ENCODE measurements at places on chromosomes 12 and 14. TPM values are rescaled to one million over a fixed set of nuclear protein-coding genes. Genes with fewer than 3 reads are reported as not detected.

DNA sequence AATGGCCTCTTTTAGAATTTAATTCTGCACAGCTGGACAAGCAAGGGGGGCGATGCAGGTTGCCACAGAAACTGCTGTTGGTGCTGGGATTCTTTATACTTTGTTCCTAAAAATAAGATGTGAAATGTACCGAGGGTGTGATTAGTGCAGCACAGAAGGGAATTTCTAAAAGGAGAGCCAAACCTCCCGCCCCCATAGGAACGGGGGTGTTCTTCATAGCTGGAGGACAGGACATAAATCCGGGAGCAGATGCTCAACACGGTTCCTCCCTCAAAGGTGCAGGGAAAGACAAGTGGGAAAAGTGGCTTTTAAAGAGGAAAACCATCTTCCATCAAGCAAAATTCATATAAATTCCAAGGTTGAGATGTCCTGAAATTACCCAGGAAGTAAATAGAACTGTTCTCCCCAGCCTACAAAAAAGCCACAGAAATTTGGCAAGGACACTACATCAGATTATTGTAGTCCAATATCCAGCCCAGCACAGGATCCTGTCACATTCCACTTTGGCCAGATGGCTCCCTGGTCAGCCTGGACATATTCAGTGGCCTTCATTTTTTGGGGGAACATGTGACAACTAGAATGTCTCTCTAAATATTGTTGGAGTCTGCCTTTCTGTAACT is 51.4 kb upstream of the TMX1 start:
- H3K4me1 ChIP-seq = no peaks in the 10 kb centered on the region
- H3K36me3 ChIP-seq = no peaks in the 10 kb centered on the region
- no peak overlapping the region for H3K27ac ChIP-seq

Gene B4GALNT1
- total RNA-seq = 0.56 TPM

GRCh38 chr12:95663525-95663924 is 112.2 kb upstream of the USP44 start:
- no peaks in the 10 kb centered on the region for H3K27me3 ChIP-seq
- no peak overlapping the region for H3K4me3 ChIP-seq
- no peak for DNase-seq
- no peak overlapping the region for H3K27ac ChIP-seq

DNA sequence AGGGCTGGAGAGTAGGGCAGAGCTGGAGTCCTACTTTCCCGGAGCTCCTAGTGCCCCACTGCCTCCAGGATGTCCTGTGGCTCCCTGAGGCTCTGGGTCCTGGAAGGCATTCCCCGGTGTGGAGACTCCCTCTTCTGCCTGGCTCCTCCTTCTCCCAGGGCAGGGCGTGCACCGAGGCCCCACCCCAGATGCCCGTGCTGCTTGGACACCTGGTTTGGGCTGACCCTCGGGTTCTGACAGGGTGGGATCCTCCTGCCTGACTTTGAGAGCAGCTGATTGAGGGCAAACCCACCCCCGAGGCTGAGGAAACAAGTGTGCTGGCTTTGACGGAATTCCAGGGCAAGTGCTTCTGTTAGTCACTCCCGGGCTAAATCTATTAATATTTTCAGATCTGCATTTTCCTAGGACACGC is 15.4 kb downstream of the TEAD4 start:
- H3K36me3 ChIP-seq = no peaks in the 10 kb centered on the region
- H3K27ac ChIP-seq = no peak overlapping the region
- no peak for DNase-seq
- H3K27me3 ChIP-seq = no peaks in the 10 kb centered on the region
- H3K4me1 ChIP-seq = no peaks in the 10 kb centered on the region

DNA sequence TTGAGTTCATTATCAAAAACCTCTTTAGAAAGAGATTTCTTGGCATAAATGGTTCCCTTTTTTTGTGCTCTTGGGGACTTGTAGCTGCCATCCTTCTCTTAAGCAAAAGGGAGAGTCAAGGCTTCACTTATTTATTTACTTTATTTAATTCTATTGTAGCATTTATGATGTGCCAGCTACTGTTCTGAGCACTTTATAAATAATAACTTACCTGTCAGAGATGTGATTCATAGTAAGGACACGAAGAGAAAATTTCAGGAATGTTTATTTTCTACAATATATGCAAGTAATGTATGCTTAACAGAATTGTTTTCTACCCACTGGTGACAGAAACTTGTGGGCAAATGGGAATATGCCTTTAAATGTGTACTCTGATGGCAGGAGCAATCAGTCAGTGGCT is 33.3 kb downstream of the TMEM117 start:
- H3K27me3 ChIP-seq = no peaks in the 10 kb centered on the region
- H3K4me3 ChIP-seq = no peak overlapping the region
- no peaks in the 10 kb centered on the region for H3K4me1 ChIP-seq
- H3K27ac ChIP-seq = no peak overlapping the region

GRCh38 chr12:53328043-53328435 is 6.6 kb upstream of the AAAS start:
- peaks cover 11% of the 10 kb centered on the region for H3K4me1 ChIP-seq
- no peak overlapping the region for H3K27ac ChIP-seq
- no peaks in the 10 kb centered on the region for H3K27me3 ChIP-seq
- no peak for DNase-seq

Gene KCNK13
- total RNA-seq = 0.12 TPM

Gene DNAI7
- total RNA-seq = not detected

DNA sequence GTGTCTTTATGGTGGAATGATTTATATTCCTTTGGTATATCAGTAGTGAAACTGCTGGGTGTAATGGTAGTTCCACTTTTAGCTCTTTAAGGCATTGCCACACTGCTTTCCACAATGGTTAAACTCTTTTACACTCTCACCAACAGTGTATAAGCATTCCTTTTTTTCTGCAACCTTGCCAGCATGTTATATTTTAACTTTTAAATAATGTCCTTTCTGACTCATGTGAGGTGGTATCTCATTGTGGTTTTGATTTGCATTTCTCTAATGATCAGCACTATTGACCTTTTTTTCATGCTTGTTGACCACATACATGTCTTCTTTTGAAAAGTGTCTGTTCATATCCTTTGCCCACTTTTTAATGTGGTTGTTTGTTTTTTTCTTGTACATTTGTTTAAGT is 142.5 kb downstream of the MSRB3 start:
- H3K4me1 ChIP-seq = no peaks in the 10 kb centered on the region
- no peaks in the 10 kb centered on the region for H3K27me3 ChIP-seq
- DNase-seq = no peak
- H3K36me3 ChIP-seq = no peaks in the 10 kb centered on the region
- no peak overlapping the region for H3K27ac ChIP-seq

- no peaks in the 10 kb centered on the region for H3K27me3 ChIP-seq
- no peaks in the 10 kb centered on the region for H3K36me3 ChIP-seq
- H3K4me3 ChIP-seq = no peak overlapping the region
- H3K4me1 ChIP-seq = no peaks in the 10 kb centered on the region
- DNase-seq = no peak
These were observed 786.8 kb downstream of the TMTC2 start for GRCh38 chr12:83473408-83474095.

DNA sequence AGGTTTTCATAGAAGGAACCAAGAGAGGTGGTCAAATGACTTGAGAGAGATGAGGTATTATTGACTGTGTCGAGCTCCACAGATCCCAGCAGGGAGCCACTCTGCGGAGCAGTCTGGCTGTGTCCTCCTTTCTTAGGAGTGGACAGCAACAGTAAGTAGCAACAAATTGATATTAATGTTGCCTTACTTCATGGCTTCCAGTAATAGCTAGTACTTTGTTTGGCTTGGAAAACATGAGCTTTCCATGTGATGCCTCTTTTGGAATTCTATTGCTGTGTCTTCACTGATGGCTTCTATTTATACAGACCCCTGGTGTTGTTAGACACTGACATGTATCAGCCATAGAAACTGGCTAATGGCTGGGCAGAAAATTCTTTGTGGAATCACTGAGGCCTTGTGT is 531.2 kb upstream of the CCDC196 start:
- DNase-seq = no peak
- H3K27me3 ChIP-seq = no peaks in the 10 kb centered on the region
- H3K4me3 ChIP-seq = no peak overlapping the region
- no peaks in the 10 kb centered on the region for H3K36me3 ChIP-seq
- H3K27ac ChIP-seq = no peak overlapping the region

GRCh38 chr12:127487031-127487430 is 779.9 kb upstream of the TMEM132C start:
- H3K4me3 ChIP-seq = no peak overlapping the region
- H3K27me3 ChIP-seq = no peaks in the 10 kb centered on the region
- H3K27ac ChIP-seq = no peak overlapping the region
- no peaks in the 10 kb centered on the region for H3K36me3 ChIP-seq
- DNase-seq = no peak

GRCh38 chr12:47135578-47135977 is 55.8 kb upstream of the AMIGO2 start:
- H3K4me1 ChIP-seq = no peaks in the 10 kb centered on the region
- H3K36me3 ChIP-seq = no peaks in the 10 kb centered on the region
- DNase-seq = no peak
- no peaks in the 10 kb centered on the region for H3K27me3 ChIP-seq
- no peak overlapping the region for H3K4me3 ChIP-seq

Gene KRT77
- not detected for total RNA-seq

- H3K27ac ChIP-seq = no peak overlapping the region
- H3K27me3 ChIP-seq = no peaks in the 10 kb centered on the region
- H3K4me3 ChIP-seq = no peak overlapping the region
- H3K36me3 ChIP-seq = no peaks in the 10 kb centered on the region
These were observed 250.2 kb upstream of the OR4E1 start for GRCh38 chr14:21923820-21924219.

GRCh38 chr14:96058576-96059200 is 19.5 kb downstream of the C14orf132 start:
- H3K4me1 ChIP-seq = peaks cover 33% of the 10 kb centered on the region
- no peak for DNase-seq
- no peaks in the 10 kb centered on the region for H3K27me3 ChIP-seq
- no peaks in the 10 kb centered on the region for H3K36me3 ChIP-seq
- no peak overlapping the region for H3K27ac ChIP-seq

Gene TEX52
- not detected for total RNA-seq

DNA sequence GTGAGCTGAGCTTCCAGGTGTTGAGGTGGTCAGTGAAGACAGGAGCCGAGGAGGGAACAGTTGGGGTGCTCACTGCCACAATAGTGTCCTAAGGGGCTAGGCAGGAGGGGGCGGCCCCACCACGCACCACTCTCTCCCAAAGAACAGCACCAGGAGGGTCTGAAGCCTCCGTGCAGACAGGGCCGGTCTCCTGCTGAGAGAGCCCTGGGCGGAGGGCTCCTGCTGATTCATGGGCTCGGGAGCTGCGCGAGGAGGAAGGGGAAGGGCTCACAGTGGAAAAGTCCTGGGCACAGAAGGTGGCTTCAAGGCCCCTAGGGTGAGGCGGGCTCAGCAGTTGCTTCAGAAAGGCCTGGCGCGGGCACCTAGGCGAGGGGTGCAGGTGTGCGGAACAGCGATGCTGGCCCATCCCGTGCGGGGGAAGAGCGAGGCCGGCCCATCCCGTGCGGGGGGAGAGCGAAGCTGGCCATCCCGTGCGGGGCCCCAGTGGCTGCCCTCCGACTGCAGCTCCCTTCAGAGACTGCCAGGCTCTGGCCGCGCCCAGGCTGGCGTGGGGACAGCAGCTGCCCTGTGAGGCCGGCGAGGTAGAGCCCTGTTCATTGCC is 176.7 kb downstream of the ADGRD1 start:
- no peak overlapping the region for H3K27ac ChIP-seq
- no peaks in the 10 kb centered on the region for H3K36me3 ChIP-seq
- H3K4me3 ChIP-seq = no peak overlapping the region
- H3K27me3 ChIP-seq = no peaks in the 10 kb centered on the region

Gene KRT73
- total RNA-seq = not detected

- DNase-seq = no peak
- no peaks in the 10 kb centered on the region for H3K4me1 ChIP-seq
- H3K27me3 ChIP-seq = no peaks in the 10 kb centered on the region
- no peak overlapping the region for H3K27ac ChIP-seq
- no peaks in the 10 kb centered on the region for H3K36me3 ChIP-seq
- H3K4me3 ChIP-seq = no peak overlapping the region
These were observed 97.1 kb upstream of the NCOR2 start for GRCh38 chr12:124664395-124665111.

DNA sequence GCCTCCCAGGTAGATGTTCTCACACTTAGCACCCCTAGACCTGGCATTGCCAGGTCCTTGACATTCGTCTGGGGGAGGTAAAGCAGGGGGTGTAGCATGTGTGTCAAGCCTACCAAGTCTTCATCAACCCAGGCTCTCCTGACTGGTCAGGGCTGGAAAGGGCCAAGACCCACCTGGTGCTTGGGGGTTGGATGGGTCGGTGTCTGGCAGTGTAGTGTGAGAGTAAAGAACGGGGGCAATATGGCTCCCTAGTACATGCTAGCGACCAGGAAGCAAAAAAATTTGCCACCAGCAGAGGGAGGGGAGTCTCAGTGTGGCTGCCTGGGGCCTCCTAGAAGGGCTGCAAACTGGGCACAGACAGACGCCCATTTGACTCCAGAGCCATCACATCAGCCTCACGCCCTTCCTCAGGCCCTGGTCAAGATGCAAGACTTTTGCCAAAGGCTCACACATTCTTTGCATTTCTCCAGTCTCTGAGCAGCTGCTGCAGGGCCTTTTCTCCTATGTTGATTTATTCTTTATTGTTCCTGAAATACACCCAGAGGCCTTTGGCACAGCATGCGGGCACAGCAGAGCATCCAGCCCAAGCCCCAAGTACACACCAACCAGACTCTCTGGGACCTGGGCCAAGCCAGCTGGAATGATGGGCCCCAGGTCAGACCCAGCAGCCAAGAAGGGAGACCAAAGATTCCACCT is 38.3 kb upstream of the PNMA1 start:
- H3K27ac ChIP-seq = peak overlapping the region; percentile 98
- no peaks in the 10 kb centered on the region for H3K36me3 ChIP-seq
- no peak for DNase-seq
- peaks cover 95% of the 10 kb centered on the region for H3K4me1 ChIP-seq
- no peaks in the 10 kb centered on the region for H3K27me3 ChIP-seq

DNA sequence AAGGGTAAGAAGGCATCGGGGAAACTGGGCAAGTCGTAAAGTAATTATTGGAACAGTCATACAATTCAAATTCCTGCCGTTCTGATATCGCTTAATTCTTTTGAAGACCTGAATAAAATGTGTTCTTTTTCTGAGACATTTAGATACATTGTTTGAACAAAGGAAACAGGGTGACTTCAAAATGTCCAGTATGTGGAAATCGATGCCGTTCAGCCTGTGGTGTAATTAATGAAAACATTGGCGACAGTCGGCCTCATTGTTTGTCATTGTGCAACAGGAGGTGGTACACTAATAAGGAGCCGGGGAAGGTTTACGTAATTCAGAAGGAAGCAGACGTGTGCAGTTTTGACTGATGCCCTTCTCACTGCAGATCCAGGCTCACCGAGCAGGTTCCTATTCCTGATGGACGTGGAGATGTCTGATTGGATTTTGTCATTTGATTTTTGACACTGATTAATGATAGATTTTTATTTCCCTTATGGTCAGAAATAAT is 92.7 kb downstream of the BORCS5 start:
- H3K27me3 ChIP-seq = no peaks in the 10 kb centered on the region
- no peak overlapping the region for H3K27ac ChIP-seq
- DNase-seq = no peak

Gene KIAA0586
- total RNA-seq = 13.6 TPM

Gene SUSD6
- 26.8 TPM for total RNA-seq

DNA sequence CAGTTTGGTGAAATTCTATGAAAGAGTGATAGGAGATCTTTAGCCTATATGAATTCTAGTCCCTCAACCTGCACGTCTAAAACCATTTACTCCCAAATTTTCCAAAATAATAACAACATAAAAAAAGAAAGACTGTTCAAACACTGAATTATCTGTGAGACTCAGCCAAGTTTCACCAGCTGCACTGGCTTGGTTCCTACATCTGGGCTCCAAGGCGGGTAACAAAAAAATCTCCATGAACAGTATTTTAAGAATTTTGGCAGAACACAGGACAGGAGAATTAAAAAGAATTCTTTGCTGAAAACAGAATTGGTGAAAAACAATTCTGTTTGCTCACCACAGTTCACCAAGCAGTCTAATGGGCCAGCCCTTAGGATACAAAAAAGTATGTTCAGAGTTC is 536.8 kb upstream of the ATP2B1 start:
- H3K27me3 ChIP-seq = no peaks in the 10 kb centered on the region
- no peak for DNase-seq
- H3K36me3 ChIP-seq = no peaks in the 10 kb centered on the region
- no peak overlapping the region for H3K27ac ChIP-seq
- no peaks in the 10 kb centered on the region for H3K4me1 ChIP-seq
